ENCODE measurements at places on chromosomes 2 and 18.

- no peak for DNase-seq
These were observed 134.6 kb upstream of the KLHL29 start for GRCh38 chr2:23250371-23250770.

DNA sequence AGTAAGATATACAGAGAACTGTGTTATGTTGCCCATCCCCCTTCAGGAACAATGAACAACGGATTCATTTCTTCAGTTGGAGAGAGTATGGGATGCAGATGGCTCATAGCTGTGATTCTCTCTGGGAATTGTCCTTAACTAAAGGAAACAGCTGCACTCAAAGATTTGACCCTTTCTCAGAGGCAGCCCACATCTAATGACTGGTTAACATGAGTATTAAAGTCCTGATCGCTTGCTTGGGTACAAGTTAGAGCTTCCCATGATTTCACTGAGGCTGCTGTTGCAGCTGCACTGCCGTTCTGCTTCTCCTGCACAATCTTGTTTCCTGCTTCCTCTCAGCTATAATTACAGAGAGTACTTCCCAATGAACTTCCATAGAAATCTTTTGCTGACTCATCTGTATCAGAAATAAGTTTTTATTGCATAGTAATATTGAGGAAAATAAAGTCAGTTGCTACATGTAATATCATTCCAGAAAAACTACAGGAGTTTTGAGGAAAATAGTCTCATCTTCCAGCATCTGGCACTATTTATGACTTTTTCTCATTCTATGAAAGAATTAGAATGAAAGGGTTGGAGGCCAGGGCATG lies 12.8 kb upstream of the SCN9A start:
- no peak for DNase-seq

DNA sequence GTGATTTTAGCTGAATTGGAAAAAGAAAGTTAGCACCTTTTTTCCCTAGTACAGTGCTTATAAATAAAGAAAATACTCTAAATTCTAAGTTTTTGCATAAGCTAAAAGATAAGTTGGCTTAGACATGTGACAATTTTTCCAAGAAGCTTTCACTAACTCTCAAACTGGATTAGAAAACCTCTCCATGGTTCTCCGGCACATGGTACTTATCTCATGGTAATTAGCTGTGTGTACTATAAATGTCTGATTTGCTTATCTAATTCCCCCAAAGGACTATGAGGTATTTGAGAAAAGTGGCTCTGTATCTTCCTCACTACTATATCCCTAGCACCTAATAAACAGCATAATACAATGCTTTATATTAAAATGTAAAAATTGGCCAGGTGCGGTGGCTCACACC lies 71.1 kb downstream of the ROCK1 start:
- DNase-seq: no peak

- no peak for DNase-seq
These were observed 89.2 kb downstream of the FAM124B start for GRCh38 chr2:224312741-224313140.

DNA sequence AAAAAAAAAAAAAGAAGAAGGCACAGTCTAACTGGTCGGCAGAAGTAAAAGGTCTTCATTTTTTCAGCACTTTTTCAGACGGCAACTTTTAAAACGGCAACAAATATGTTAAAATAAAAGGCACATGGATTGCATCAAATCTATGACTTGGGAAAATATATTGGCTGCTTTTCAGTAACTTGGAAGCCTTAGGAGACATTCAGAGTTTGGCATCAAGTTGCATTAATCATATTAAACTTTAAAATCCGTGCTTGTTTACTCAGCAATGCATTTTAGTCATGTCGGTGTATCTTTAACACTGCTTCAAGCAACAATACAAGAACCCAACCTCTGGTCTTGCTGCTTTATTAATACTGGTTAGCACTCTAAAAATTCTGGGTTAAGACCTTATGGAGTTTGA lies 111.1 kb downstream of the MEP1B start:
- DNase-seq: no peak

DNA sequence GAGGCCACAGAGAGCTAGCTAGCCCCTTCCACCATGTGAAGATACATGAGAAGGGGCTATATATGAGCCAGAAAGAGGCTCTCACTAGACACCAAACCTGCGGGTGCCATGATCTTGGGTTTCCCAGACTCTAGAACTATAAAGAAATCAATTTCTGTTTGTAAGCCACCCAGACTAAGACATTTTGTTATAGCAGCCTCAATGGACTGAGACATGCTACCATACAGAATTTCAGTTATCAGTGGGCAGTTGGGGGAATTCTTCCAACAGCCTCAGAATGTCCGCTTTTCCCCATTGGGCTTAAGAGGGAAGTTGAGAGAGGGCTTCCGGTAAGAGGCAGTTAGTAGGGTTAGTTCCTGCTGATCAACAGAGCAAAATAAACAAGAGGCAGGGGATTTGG lies 39.2 kb downstream of the TNP1 start:
- no peak for DNase-seq

- DNase-seq: no peak
These were observed 55.8 kb upstream of the SLC35F5 start for GRCh38 chr2:113812204-113812603.
